RPMI8226 (cell line): ENCODE measurements at places on chromosomes 12 and 14.

GRCh38 chr12:18919871-18920511, 182.1 kb downstream of the CAPZA3 start:
- no peak for DNase-seq

DNA sequence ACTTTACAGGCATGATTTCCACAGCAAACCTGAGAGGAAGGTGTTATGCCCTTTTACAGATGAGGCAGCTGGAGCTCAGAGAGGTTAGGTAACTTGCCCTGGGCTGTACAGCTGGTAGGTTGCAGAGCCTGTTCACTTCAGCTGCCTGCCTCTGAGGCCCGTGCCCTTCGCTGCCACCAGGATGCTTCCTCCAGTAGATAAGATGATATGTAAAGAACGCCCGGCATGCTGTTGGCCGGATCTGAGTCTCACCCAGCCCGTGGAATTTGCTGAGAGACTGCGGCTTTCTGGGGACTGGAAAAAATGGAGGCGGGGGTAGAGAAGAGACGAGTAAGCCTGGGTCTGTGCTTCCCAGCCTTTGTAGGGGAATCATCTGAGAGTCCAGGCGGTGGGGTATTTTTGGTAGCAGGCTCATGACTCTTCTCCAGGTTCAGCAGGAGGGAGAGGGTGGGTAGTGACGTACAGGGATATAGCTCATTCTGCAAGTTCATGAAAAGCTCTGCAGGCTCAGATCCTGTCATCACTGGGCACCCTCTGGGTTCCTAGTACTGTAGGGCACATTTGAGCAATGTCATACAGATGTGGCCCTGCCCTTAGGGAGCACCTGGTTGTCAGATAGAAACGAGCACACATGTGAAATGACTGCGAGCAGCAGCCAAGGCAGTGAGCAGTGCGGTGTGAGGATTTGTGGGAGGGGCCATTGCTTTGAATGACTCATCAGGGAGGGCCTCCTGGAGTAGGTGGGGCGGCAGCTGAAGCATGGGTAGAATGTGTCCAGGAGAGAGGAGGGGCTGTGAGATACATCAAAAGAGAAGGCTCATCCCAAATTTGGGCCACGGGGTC, 159.4 kb downstream of the TSPAN9 start:
- DNase-seq, result peak; percentile 69

GRCh38 chr12:107415834-107416233, 269.8 kb upstream of the PWP1 start:
- DNase-seq, result no peak

- no peak for DNase-seq
These were observed 16.1 kb downstream of the LTBR start for GRCh38 chr12:6399884-6400644.

DNA sequence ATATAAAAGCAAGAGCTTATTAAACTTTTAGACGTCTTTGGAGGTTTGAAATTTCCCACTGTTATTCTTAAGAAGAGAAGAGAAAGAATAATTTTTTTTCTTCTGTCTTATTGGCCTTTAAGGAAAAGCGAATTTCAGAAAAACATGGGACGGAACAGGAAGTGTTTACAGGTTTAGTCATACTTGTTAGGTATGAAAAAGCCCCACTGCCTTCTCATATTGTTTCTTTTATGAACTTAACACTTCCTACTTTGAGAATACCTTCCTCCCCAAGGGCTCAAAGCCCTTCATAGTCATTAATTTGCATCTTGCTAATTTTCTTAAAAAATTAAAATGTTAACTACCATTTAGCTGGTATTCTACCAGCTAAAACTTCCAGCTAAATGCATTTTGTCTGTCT, 82.0 kb downstream of the ETV6 start:
- DNase-seq, result no peak

- peak; percentile 71 for DNase-seq
These were observed 12.4 kb downstream of the MSI1 start for GRCh38 chr12:120356567-120357030.

GRCh38 chr12:117309276-117309925, 52.0 kb downstream of the NOS1 start:
- no peak for DNase-seq

DNA sequence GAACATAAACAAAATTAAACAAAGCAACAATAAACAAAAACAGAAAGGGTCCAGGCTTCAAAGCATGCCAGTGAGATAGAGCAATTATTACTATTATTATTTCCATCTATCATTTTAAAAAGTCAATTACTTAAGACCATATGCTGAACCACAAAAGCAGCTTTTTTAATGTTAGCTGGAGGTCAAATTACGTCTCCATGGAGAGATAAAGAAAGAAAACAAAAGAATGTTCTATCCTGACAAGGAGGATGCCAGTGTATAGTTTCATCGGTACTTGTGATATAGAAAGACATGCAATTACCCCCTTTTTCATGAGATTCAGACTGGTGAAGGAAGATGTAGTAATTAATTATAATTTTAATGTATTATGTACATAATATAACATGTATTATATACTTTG, 81.6 kb upstream of the DCN start:
- DNase-seq, result no peak

DNA sequence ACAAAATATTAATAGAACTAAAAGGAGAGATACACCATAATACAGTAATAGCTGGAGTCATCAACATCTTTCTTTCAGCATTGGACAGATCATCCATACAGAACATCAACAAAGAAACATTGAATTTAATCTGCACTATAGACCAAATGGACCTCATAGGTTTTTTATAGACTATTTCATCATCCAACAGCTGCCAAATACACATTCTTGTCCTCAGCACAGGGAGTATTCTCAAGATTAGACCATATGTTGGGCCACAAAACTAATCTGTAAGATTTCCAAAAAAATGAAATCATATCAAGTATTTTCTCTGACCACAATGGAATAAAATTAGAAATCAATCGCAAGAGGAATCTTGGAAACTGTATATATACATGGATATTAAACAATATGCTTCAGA, 86.9 kb downstream of the FSCB start:
- no peak for DNase-seq

DNA sequence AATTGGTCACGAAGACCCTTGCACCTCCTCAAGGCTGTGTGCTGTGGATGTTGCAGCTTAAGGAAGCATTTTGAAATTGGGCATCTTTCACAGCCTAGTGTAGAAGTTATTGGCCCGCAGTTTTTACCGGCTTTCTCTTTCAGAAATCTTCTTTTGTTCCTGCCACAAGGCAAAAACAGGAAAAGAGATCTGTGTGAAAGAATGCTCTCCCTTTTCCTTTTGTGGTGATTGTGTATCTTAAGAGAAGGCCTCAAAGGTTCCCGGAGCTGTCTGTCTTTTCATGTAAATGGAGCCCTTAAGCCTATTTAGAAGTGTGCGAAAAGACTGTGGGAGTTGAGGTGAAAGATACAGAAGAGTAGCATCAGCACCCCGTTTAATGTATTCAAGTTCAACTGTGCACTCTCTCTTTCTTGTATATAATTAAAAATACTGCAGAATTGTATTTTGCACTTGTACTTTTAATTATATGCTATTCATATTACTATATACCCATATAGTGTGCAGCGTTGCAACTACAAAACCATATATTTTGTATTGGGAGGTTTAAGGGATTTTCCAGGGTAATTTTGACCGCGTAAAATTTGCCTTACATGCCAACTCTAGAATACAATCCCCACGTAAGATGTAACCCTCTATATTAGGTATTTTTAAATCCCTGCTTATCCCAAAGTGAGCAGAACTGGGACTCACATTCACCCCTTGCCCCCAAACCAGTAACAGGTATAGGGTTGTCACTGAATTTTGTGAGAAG, 441.7 kb downstream of the RAD51B start:
- DNase-seq, result no peak
